ENCODE measurements at places on chromosomes 16 and 17. TPM values are rescaled to one million over a fixed set of nuclear protein-coding genes. Genes with fewer than 3 reads are reported as not detected.

- no peak for DNase-seq
Observed at GRCh38 chr16:14097182-14097959, 26.3 kb downstream of the MRTFB start.

Gene NSRP1
- 10.6 TPM for total RNA-seq

- no peak for DNase-seq
Observed at GRCh38 chr17:65895969-65896368, 296.0 kb downstream of the CEP112 start.

- DNase-seq = no peak
Observed at GRCh38 chr17:45088741-45089140, 27.6 kb downstream of the NMT1 start.

Gene PRAC2
- not detected for total RNA-seq
